ENCODE measurements at places on chromosomes 4 and X.

- DNase-seq, result no peak
Observed at GRCh38 chr4:82645936-82646565, 84.3 kb upstream of the TMEM150C start.

GRCh38 chrX:136159611-136160025 is 12.3 kb downstream of the FHL1 start:
- peak; percentile 15 for DNase-seq

DNA sequence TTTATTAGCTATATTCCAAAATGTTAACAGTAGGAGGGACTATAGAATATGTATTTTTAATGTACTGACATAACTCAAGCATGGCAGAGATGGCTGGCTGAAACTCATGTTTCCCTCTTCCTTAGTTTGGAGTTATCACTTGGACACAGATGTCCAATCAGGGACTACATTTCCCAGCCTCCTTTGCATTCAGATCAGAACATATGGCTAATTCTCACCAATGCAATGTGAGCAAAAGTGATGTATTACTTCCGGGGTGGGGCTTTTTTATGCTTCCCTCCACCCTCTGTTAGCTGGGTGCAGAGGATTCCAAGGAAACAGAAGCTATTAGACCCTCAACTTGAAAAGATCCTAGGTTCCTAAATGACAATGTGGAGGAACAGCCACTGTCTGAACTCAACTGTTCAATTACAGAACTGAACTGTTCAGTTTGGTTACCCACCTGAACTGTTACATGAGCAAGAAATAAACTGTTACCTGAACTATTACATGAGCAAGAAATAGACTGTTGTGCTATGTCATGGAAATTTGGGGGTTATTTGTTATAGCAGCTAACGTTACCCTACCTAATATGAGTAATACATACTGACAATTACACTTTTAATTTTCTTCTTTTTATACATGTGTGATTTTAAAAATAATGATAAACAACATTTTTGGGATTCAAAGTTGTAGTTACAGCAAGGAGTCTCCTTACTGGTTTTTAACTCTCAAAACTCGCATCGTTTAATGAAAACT is 29.6 kb upstream of the ERVMER34-1 start:
- no peak for DNase-seq

GRCh38 chr4:911871-912490 is 20.1 kb downstream of the GAK start:
- DNase-seq, result no peak

DNA sequence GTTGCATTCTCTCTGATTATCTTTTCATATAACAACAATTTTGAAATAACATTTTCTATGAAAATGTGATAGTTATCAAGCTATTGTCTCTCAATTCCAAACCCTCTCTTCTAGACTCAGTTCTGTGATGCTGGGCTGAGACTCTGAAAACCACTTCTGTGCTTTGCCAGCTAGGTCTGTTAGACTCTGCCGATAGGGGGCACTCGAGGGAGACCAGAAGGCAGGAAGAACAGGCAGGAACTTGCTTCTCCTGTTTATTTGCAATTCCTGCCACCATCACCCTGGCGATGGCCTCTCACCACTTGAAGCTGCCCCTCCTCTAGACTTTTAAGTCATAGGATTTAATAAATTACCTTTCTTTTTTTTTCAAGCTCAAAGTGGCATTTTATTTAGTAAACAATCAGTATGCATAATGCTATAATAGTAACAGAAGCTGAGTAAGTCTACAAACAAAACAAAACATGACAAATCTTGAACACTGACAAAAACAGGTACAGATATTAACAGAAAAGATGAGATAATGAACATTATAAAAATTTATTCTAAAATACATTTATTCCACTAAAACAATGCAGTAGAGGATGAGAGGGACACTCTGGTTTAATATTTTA is 49.7 kb downstream of the RASL11B start:
- DNase-seq, result peak; percentile 68

GRCh38 chr4:140028676-140029517 is 125.1 kb downstream of the MAML3 start:
- DNase-seq, result no peak

DNA sequence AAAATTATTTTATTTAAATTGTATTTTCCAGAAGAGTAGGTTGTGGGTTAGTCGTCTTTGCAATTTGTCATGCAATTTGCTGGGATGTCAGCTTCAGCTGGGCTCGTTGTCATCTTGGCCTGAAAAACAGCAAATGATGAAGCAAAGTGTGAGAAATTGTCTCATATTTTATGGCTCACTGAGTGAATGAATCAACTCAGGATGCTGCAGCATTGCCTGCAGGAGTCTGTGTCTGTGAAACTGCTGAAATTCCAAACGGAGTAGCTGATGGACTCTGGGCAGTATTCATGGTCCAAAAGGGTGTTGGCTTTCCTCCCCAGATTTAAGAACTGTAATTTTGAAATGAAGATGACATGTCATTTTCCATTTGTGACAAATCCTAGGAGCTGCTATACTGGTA is 37.2 kb downstream of the CXCL8 start:
- DNase-seq, result no peak

- DNase-seq, result no peak
Observed at GRCh38 chr4:10226756-10227155, 110.2 kb upstream of the WDR1 start.

GRCh38 chr4:7595934-7596461 is 161.3 kb upstream of the PSAPL1 start:
- no peak for DNase-seq

DNA sequence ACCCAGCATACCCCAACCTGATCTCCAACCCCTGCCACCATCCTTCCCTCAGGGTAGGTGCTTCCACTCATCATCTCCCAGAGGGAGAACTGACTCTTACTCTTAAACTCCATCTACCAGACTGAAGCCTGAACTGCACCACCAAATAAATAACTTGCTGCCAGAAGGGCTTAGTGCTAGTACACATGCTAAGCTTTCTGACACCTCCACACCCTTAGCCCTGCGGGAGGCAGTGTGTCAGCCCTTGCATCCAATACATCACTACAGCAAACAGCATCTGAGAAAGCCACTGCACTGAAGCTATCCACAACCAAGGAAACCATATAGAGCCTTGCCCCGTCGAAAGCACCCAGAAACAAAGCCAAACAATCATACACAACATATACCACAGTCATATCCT is 68.6 kb upstream of the MCF2 start:
- DNase-seq, result no peak

DNA sequence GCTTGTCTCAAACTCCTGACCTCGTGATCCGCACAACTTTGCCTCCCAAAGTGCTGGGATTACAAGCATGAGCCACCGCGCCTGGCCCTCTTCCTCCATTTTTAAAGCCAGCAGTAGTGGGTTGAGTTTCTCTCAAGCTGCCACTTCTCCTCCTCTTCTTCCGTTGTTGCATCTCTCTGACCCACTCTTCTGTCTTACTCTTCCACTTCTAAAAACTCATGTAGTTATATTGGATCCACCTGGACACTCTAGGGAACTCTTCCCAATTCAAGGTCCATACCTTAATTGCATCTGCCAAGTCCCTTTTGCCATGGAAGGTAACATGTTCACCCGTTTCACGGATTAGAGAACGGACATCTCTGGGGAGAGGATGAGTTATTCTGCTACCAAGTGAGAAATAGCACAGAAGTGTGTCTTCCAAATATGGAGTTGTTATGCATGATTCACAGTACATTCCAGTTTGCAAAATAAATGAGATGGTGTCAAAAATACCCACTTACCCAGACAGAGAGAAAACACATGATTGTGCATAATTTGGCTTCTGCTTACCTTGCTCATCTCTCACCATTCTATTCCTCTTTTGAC is 51.8 kb downstream of the GBA3 start:
- no peak for DNase-seq

- no peak for DNase-seq
Observed at GRCh38 chrX:2449135-2449886, 51.5 kb downstream of the DHRSX start.

DNA sequence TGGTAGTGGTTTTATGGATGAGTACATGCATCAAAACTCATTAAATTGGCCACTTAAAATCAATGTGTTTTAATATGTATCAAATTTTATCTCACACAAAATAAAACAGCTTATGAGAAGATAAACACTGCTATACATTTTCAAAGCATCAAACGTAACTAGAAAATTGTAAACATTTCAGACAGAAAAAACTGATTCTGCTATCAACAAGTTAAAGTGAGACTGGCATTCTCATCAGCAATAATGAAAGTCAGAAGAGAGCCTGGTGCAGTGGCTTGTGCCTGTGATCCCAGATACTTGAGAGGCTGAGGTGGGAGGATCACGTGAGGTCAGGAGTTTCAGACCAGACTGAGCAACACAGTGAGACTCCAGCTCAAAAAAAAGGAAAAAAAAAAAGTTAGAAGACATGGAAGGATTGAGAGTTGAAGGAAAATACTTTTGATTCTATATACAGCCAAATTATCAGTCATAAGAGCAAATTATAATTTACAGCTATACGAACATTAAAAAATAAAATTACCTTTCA is 2.9 kb downstream of the TBCK start:
- DNase-seq, result no peak

DNA sequence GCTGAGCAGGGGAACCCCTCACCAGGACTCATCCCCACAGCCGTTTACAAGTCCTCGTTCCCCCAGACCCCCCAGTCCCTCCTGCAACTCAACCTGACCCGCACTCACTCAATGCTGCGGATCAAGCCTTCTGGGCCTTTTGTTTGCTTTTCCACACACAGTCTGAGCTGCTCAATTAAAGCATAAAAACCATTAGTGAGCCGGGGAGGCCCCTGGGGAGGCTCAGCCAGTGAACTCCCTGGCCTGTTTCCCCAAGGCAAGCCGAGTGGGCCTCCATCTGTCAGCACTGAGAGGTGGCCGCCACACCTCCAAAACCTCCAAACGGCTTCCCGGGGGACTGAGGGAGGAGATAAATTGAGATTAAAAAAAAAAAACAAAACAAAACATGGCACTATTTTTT is 158.5 kb downstream of the SHOX start:
- no peak for DNase-seq

DNA sequence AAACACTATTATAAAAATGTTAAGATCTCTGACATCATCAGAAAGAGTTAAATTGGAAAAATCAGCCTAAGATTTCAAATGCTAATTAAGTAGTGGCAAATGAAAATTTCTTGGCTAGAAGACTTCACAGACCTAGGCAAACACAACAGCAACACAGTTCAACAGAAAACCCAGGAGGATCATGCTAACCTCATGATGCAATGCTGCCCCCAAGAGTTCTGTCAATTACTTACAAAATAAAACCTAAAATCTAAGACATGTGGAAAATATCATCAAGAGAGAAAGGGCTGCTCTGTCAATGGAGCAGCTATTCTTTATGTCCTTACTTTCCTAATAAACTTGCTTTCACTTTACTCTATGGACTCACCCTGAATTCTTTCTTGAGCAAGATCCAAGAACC is 21.0 kb downstream of the S100G start:
- peak; percentile 62 for DNase-seq

DNA sequence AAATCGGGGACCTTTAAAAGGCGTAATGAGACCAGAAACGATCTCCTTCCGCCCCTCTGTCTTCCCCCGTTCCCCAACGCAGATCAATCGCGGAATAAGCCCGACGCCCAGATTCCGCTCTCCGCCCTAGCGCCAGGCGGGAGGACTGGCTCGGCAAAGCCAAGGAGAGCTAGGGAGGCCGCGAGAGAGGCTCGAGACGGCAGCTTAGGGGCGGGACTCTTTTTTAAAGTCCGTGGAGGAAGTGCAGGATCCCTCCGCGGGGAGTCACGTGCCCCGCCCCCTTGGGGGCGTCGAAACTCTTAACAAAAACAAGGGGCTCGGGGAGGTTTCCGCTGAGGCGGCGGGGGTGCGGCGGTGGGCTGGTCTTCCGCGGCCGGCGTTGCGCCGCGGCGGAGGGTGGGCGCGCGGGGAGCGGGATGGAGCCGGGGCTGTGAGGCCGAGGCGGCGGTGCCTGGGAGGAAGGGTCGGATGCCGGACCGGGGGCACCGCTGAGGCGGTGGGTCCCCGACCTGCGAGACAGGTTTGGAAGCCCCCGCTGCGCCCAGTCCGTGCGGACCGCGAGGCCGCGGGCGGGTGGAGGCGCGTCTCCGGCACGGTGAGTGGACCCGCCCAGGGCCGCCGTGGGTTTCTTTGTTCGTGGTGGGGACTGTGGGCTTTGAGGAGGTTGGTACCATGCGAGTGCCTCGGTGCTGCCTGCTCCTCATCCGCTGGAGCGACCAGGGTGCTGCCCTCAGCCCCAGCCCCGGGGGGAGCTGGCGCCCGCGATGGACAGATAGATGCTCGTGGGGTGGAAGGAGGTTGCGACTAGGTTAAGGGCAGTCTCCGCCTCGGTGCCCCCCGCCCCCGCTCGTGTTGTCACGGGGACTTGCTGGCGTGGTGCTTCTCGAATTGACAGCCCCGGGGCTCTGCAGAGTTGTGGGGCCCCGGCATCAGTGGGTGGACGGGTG is at the start of gene CCNG2:
Gene CCNG2, plus strand, starts transcription at position 296 of the 947 bp plus-strand sequence. CDS start 1,326 bp downstream, outside the sequence.
- DNase-seq, result peak; percentile 89

Measured in CD4-positive, alpha-beta T cell (primary cell).